KG1 (cell line): ENCODE measurements at places on chromosomes 7 and 10.

- DNase-seq: peak; percentile 17
Observed at GRCh38 chr7:38171623-38172391, 6.2 kb upstream of the STARD3NL start.

- no peak for DNase-seq
Observed at GRCh38 chr7:108329514-108329913, 126.7 kb downstream of the NRCAM start.

- no peak for DNase-seq
Observed at GRCh38 chr7:43217055-43217454, 104.6 kb downstream of the HECW1 start.

DNA sequence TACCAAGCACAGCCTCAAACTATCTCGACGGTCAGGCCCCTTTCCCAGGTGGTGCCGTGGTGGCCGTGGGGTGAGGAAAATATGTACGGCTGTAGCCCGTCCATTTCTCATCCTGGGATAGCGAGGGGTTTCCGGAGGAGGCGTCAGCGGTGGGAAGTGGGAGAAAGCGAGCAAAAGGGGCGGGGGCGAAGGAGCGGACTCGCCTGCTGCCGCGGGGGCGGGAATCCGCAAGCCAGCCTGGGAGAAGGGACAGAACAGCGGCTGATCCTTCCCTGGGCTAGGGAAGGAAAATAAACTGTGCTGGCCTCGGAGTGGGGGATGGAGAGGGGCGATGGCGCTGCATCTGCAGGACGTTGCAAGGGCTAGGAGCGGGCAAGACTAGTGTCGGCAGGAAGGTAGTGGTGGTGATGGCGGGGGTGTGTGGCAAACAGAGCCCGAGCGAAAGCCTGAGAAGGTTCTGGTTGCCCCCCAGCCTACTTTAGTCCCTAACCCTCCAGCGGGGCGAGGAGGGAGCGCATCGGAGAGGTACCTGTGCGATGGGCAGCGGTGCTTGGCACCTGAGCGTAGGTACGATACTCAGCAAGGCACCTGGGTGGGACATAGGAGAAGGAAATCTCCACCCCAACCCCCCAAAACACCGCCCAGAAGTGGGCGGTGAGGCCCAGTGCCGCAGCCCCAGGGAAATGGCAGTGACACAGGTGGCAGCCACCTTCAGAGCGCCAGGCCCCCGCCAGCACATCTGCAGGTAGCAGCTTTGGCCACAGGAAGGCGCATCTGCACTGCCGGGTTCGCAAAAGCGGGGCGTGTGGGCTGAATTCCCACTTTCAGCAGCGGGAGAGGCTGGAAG lies 49.9 kb upstream of the STEAP1B start:
- no peak for DNase-seq

- DNase-seq: no peak
Observed at GRCh38 chr10:79090134-79090803, 21.5 kb downstream of the ZMIZ1 start.

GRCh38 chr7:25429731-25430130 lies 201.4 kb upstream of the NPVF start:
- DNase-seq: no peak

DNA sequence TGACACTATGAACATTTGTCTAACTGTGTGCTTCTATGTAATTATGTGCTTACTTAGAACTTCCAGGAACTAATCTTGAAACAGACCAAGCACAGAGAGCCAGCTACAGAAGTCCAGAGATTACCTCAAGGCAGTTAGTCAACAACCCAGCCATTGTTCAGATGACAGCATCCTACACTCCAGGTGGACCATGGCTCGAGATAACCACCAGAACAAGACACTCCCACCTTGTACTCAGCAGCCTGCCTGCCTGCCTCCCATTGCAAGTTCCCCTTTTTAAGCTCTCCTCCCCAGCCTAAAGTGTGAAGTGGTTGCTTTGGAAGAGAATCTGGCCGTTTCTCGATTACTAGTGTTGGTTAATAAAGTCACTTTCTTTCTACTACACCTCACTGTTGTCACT lies 1080.6 kb upstream of the LRRN3 start:
- DNase-seq: no peak

- no peak for DNase-seq
Observed at GRCh38 chr10:75202321-75203045, 8.1 kb upstream of the VDAC2 start.

- peak; percentile 42 for DNase-seq
Observed at GRCh38 chr10:62038609-62039190, 137.2 kb downstream of the ARID5B start.

DNA sequence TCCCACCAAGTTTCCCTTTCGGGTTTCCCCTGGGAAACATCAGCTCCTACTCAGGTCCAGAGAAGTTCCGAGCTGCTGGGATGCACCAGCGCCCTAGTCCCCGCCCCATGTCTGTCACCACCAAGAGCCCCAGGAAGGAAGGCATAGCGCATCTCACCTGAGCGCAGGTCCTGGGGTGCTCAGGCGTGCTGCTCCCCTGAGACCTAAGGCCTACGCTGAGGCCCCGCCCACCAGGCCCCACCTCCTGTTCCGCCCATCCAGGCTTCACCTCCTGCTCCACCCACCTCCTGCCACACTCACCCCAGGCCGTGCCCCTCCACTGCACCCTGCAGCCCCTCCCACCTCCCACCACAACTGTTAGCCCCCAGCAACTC lies 1.2 kb upstream of the TFR2 start:
- DNase-seq: no peak

- no peak for DNase-seq
Observed at GRCh38 chr7:149489391-149490024, 8.1 kb downstream of the ZNF746 start.

- no peak for DNase-seq
Observed at GRCh38 chr7:103821092-103821491, 168.4 kb downstream of the RELN start.

GRCh38 chr10:66678521-66678920 lies 247.3 kb upstream of the LRRTM3 start:
- DNase-seq: no peak

DNA sequence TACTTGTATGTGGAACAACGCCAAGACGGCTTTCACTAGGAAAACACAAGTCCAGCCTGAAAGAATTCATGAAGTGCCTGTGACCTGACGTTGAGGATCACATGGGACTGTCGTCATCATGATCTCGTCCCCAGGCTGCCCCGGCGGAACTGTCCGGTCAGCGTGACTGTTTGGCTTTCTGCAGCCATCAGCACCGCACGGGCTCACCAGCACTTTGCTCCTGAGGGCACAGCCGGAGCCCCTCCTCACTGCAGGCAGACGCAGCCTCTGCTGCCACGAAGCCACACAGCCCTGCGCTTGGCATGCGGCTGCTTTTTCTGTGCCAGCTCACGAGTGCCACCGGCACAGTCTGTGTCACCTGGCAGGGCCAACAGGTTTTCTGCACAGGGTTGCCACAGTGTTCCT lies 9.4 kb upstream of the GET4 start:
- DNase-seq: no peak

DNA sequence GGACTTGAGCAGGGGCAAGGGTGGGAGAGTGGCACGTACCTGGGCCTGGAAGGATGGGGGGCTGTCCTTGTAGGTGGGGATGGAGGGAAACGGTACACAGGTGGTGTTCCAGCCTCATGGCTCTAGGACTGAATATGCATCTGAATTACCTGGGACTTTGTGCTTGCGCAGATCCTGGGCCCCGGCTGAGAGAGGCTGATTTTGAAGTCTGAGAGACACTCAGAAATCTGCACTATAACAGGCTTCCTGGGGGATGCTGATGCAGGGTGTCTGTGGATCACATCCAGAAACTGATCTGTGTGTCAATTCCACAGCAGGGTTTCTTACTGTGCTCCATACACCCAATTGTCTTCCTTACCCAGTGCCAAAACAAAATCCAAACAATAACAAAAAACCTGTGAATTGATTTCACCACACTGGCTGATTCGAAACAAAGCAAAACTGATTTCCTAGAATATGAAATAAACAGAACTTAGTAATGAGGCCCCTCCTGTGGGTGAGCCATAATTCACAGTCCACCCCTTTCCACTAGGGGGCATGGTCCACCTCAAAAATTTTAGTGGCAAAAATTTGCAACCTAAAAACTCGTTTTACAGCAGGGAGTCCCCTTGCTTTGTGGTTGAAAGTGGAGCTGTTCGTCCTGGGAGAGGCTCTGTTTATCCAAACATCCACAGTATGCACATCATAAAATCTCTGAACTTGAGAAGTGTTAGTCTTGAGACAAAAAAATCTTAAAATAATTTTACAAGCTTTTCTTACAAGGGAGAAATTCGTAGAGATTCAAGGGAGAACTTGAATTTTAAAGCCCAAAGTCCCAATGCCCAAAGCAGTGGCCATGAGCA lies 32.0 kb upstream of the PLEKHA1 start:
- no peak for DNase-seq

DNA sequence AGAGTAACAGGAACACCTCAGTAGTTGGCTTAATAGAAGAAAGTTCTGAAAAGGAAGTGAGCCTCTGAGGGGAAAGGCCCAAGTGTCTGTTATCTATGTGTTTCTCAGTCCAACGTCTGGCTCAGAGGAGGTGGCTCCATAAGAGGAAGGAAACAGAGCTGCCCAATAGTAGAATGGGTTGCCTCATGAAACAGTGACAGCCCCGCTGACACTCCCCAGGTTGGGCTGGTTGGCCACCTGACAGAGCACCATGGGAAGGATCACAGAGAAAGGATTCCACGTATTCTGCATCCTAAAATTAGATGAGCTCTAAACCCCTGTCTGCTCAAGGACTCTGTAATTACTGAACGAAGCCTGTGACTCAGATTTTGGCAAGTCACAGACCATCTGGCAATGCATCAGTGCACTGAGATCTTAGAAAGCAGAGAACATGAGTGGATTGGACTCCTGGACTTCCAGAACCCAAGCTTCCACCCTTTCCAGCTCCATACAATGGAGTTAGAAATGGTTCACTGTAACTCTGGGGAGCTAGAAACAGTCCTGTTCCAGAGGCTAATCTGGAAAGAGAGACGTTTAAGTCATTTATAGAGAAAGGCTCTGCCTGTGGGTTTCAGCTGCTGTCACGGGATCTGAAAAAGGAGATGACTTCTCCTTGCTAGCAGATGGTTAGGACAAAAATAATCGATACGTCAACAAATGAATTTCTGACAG lies 2.9 kb downstream of the PKD2L1 start:
- DNase-seq: peak; percentile 55

DNA sequence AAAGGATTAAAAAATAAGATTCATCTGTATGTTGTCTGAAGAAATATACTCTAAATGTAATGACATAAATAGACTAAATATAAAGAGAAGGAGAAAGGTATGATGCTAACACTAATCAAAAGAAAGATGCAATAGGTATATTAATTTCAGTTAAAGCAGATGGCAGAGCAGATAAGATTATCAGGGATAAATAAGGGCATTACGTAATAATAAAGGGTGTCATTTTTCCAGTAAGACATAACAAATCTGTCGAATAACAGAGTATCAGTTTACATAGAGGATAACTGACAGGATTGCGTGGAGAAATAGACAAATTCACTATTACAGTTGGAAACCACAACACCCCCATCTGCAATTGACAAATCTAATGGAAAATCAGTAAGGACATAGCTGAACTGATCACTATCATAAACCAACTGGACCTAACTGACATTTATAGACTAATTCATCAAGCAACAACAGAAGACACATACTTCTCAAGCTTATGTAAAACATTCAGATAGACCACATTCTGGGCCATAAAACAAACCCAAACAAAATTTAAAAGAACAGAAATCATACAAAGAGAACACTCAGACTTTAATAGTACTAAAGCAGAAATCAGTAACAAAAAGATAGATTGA lies 384.1 kb upstream of the COBL start:
- DNase-seq: no peak

DNA sequence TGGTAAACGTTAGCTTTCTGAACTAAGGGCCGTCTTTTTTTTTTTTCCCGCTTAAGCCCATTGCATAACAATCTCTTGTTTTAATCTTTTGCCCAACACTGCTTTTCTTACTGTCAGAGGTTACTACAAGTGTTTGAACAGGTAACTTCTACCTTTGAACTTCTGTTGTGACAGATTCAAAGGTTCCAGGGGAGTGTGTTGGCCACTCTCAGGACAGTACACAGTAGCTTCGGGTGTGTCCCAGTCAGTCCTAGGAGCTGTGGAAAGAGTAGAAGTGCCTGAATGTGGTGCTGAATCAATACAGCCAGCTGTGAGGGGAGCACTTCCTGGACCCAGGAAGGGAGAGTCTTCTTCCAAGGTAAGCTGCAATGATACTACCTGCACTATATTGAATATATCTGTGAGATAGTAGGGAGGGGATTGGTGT lies at the start of gene ACSL5:
ACSL5 (plus strand) TSS at position 205 of the 427 bp plus-strand sequence. CDS start 20,831 bp downstream, outside the sequence.
- DNase-seq: no peak

DNA sequence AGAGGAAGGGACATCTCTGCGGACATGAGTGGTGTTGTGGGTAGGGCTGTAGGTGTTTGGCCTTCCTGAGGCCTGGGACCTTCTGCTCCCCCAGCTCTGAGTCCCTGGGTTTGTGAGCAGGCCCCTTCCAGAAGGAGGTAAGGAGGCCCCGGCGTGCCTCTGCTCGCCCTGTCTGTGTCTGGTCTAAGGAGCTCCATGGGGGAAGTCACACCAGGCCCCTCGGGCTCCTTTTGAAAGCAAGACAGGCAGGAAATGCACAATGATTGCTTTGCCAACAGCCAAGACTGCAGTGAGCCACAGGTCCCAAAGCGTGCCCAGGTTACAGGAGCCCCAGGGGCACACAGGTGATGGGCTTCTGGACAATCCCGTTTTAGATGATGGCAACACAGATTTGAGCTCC lies 89.5 kb downstream of the FAM53B start:
- no peak for DNase-seq

DNA sequence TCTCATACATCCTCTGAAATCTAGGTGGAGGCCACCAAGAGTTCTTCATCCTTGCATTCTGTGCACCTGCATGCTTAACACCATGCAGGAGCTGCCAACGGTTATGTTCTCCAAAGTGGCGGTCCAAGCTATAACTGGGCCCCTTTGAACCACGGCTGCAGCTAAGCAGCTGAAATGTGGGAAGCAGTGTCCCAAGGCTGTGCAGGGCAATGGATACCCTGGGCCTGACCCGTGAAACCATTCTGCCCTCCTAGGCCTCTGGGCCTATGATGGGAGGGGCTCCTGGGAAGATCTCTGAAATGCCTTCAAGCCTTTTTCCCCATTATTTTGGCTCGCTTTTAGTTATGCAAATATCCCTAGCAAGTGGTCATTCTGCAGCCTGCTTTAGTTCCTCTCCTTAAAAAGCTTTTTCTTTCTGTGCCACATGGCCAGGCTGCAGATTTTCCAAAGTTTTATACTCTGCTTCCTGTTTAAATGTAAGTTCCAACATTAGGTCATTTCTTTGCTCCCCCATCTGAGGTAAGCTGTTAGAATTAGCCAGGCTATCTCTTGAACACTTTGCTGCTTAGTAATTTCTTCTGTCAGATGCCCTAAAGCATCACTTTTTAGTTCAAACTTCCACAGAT lies 7.7 kb upstream of the GTPBP4 start:
- no peak for DNase-seq

DNA sequence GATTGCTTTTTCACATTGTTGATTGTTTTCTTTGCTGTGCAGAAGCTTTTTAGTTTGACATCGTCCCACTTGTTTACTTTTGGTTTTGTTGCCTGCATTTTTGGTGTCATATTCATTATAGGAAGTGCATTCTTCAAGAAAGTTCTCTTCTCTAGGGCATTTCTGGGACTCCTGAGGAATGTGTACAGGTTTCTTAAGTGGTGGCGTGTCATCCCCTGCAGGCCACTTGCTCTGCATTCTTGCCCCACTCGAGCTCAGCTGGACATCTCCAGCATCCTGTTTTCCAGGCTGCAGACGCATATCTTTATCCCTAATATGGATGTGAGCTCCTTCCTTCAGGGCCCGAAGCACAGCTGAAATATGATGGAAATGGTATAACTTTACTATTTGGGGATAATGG lies 255.6 kb upstream of the HABP2 start:
- DNase-seq: no peak

- DNase-seq: no peak
Observed at GRCh38 chr10:108911814-108912541, 1011.3 kb downstream of the XPNPEP1 start.

GRCh38 chr7:157903710-157904109 lies 566.9 kb downstream of the DNAJB6 start:
- no peak for DNase-seq
